HepG2 (cell line): ENCODE measurements at places on chromosomes 3 and 15. TPM values are rescaled to one million over a fixed set of nuclear protein-coding genes. Genes with fewer than 3 reads are reported as not detected.

DNA sequence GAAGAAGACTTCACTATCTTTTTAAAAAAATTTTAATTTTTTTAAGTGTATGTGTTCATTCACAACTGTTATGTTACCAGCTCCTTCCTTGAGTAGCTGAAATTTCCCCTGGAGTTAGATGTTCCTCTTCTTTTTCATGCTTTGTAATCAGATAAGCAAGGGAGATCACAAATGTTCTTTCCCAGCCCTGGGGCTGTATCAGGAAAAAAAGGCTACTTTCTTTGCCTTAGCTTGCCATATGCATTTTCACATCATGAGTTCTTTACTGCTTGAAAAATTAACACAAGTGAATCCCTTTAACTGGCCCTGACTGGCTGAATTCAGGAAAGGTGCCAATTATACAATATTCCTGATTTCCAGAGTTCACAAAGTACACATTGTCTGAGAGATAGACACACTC, 353.2 kb upstream of the ATP11B start:
- H3K27me3 ChIP-seq, result no peaks in the 10 kb centered on the region
- no peaks in the 10 kb centered on the region for H3K36me3 ChIP-seq
- no peaks in the 10 kb centered on the region for H3K4me1 ChIP-seq
- H3K27ac ChIP-seq, result no peak overlapping the region
- DNase-seq, result no peak

GRCh38 chr3:54146506-54147239, 24.3 kb downstream of the CACNA2D3 start:
- no peak overlapping the region for H3K27ac ChIP-seq
- H3K4me3 ChIP-seq, result no peak overlapping the region
- no peaks in the 10 kb centered on the region for H3K4me1 ChIP-seq
- no peaks in the 10 kb centered on the region for H3K36me3 ChIP-seq

GRCh38 chr3:186760141-186760833, 23.1 kb upstream of the EIF4A2 start:
- no peaks in the 10 kb centered on the region for H3K27me3 ChIP-seq
- peaks cover 13% of the 10 kb centered on the region; the same call in 1 of the 2 replicates for H3K4me1 ChIP-seq
- no peaks in the 10 kb centered on the region for H3K36me3 ChIP-seq
- H3K27ac ChIP-seq, result no peak overlapping the region
- no peak overlapping the region for H3K4me3 ChIP-seq

GRCh38 chr3:197720694-197721093, 16.0 kb downstream of the RUBCN start:
- H3K4me3 ChIP-seq, result no peak overlapping the region
- H3K36me3 ChIP-seq, result no peaks in the 10 kb centered on the region
- H3K4me1 ChIP-seq, result peaks cover 16% of the 10 kb centered on the region; the same call in 1 of the 2 replicates

- H3K27me3 ChIP-seq, result no peaks in the 10 kb centered on the region
- no peak overlapping the region for H3K27ac ChIP-seq
- DNase-seq, result no peak
- no peak overlapping the region for H3K4me3 ChIP-seq
- no peaks in the 10 kb centered on the region for H3K4me1 ChIP-seq
- no peaks in the 10 kb centered on the region for H3K36me3 ChIP-seq
Measured at GRCh38 chr15:96670389-96670788, 339.9 kb downstream of the NR2F2 start.

DNA sequence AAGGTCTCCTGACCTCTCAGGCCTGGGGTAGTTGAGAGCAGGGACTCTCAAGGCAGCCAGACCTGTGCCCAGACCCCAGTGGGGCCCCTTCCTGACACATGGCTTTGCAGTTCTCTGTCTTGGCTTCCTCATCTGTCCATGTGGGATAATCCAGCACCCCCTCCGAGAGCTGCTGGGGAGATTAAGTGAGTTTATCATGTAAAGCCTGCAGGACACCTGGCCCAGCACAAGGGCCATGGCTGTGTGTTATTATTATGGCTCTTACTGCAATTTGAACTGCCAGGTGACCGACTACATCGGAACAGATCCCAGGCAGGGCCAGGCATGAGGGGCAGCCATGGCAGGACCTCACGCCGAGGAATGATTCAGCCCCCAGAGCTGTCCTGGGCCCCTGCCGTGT, 12.6 kb downstream of the DUSP7 start:
- peaks cover 61% of the 10 kb centered on the region for H3K4me1 ChIP-seq
- H3K27me3 ChIP-seq, result no peaks in the 10 kb centered on the region; the same call in 2 of the 3 replicates
- no peak overlapping the region for H3K27ac ChIP-seq
- H3K4me3 ChIP-seq, result no peak overlapping the region

DNA sequence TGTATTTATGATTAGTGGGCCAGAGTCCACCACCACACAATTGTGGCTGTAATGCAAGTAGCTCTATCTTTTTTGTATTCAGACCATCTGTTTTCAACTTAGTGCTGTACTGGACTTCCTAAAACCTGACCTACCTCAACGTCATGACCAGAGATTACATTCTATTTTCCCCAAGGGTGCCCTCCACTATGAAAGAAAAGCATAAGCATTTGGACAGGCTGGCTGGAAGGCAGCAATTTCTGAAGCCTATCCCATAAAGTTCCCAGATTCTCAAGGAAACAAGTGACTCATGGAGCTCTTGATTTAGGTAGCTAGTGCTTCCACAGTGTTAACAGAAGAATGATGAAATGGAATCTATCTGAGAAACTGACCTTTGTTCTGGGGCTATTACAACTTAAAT, 75.8 kb downstream of the COL8A1 start:
- DNase-seq, result no peak
- H3K27ac ChIP-seq, result no peak overlapping the region
- H3K4me3 ChIP-seq, result no peak overlapping the region
- H3K4me1 ChIP-seq, result no peaks in the 10 kb centered on the region
- no peaks in the 10 kb centered on the region for H3K27me3 ChIP-seq

GRCh38 chr3:48464713-48465221, 18.2 kb downstream of the ATRIP start:
- H3K4me1 ChIP-seq, result peaks cover 41% of the 10 kb centered on the region
- no peaks in the 10 kb centered on the region for H3K27me3 ChIP-seq
- no peak overlapping the region for H3K4me3 ChIP-seq
- peak overlapping the region; percentile 85 for H3K27ac ChIP-seq
- peaks cover 26% of the 10 kb centered on the region for H3K36me3 ChIP-seq

DNA sequence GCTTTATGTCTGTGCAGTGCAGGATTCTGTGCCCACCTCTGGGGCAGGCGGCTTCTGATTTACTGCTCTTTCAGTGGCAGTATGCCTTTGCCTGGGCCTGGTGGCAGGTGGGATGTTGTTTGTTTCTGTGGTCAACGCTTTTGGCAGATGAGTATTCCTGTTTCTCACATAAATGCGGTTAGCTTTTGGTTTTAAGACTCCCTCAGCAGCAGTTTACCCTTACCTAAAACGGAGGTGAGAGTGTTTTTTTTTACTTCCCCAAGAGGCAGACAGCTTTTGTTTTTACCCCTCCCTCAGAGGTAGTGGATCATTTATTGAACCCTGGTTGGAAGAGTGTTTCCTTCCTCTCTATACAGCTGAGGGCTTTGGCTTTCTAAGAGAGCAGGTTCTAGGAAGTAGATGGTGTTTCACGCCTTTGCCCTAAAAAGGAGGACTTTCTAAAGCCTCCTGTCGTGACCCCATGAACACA, 134.1 kb upstream of the PLSCR5 start:
- no peak for DNase-seq
- no peaks in the 10 kb centered on the region for H3K27me3 ChIP-seq
- H3K36me3 ChIP-seq, result no peaks in the 10 kb centered on the region
- no peak overlapping the region for H3K4me3 ChIP-seq
- H3K4me1 ChIP-seq, result no peaks in the 10 kb centered on the region
- H3K27ac ChIP-seq, result no peak overlapping the region

DNA sequence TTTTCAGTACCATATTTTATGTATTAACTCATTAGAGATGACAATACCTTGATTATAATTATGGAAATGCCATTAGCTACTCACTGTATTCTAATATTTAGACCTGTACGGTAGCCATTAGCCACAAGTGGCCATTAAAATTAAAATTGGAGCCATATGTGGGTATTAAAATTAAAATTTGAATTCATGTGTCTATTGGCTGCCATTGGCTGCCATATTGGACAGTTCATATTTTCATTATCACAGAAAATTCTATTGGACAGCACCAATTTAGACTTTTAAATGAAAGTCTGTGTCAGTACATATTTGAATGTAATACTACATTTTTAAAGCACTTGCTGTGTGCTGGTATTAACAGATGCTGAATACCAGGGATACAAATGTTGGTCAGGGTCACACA, 3.0 kb downstream of the ATP11B start:
- no peaks in the 10 kb centered on the region for H3K27me3 ChIP-seq
- no peaks in the 10 kb centered on the region for H3K36me3 ChIP-seq
- DNase-seq, result no peak
- H3K4me3 ChIP-seq, result no peak overlapping the region
- peaks cover 19% of the 10 kb centered on the region for H3K4me1 ChIP-seq

GRCh38 chr3:65019443-65020055, 331.7 kb upstream of the ADAMTS9 start:
- H3K36me3 ChIP-seq, result no peaks in the 10 kb centered on the region
- H3K4me1 ChIP-seq, result peaks cover 14% of the 10 kb centered on the region; the same call in 1 of the 2 replicates
- no peak for DNase-seq
- H3K27me3 ChIP-seq, result no peaks in the 10 kb centered on the region
- no peak overlapping the region for H3K4me3 ChIP-seq
- H3K27ac ChIP-seq, result no peak overlapping the region

DNA sequence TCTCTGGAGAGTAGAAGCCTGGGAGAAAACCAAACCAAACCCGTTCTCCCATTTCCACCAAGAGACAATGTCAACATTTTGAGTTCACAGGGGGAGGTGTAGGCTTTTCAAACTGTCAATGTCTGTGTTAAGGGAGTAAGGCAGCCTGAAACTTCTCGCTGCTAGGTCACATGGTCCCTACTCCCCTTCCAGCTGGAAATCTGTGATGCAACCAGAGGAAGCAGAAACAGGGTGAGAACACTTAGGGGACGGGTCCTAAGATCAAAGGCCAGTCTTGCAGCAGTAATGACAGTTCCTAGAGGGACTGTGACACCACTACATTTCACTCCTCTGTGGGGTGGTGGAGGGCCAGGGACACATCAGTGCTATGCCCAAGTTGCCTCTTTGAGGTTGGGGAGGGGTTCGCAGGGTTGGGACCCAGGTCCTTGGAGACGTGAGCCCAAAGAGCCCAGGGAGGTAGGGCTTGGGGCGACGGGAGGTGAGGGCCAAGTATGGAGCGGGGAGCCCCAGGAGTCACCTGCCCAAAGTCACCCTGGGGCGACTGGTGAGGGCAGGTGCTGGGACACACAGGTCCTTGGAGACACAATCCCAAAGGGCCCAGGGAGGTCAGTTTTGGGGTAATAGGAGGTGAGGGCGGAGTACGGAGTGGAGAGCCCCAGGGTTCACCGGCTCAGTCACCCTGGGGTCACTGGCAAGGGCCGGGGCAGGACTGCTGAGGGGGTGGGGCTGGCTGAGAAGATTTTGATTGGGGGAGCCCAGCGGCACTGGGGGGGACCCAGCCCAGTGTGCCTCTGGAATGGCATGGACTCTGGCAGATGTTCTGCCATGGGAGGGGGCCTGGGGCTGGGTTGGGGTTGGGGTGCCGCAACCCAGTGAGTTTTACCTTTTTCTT, 582 bp downstream of the GOLGA6L2 start:
- H3K27ac ChIP-seq, result no peak overlapping the region
- H3K4me3 ChIP-seq, result no peak overlapping the region
- H3K27me3 ChIP-seq, result no peaks in the 10 kb centered on the region
- no peaks in the 10 kb centered on the region for H3K36me3 ChIP-seq
- peak; percentile 55 for DNase-seq

- peaks cover 36% of the 10 kb centered on the region for H3K4me1 ChIP-seq
- no peaks in the 10 kb centered on the region for H3K36me3 ChIP-seq
- no peaks in the 10 kb centered on the region for H3K27me3 ChIP-seq
- peak within 1 kb of the TSS; percentile 89 for H3K27ac ChIP-seq
Measured at GRCh38 chr3:130893376-130894129, at the start of gene ATP2C1. Gene ATP2C1, plus strand, starts transcription at chr3:130894084. Its CDS starts 686 bp downstream, at chr3:130894770.

DNA sequence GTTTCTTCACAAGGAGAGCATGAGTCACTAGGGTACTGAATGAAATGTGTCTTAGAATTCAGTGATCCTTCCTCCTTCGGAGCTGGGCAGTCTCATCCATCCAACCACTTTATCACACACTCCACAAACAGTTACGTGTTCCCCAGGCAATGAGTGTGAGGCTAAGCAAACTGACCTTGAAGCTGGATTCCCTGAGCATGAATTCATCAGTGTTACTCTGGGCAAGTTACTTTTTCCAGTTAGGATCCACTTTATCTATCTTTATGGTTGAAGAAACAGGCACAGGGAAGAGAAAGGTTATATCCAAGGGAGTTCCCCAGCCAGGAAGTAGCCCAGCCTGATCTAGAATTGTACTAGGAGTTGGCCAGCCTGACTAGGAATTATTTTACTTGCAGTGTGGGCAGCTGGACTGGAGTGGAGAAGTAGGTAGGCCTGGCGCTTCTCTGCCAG, 17.1 kb upstream of the GCNT3 start:
- H3K4me1 ChIP-seq, result peaks cover 39% of the 10 kb centered on the region
- no peak overlapping the region for H3K4me3 ChIP-seq
- DNase-seq, result peak; percentile 84
- H3K36me3 ChIP-seq, result no peaks in the 10 kb centered on the region
- no peaks in the 10 kb centered on the region for H3K27me3 ChIP-seq
- peak overlapping the region; percentile 56 for H3K27ac ChIP-seq

DNA sequence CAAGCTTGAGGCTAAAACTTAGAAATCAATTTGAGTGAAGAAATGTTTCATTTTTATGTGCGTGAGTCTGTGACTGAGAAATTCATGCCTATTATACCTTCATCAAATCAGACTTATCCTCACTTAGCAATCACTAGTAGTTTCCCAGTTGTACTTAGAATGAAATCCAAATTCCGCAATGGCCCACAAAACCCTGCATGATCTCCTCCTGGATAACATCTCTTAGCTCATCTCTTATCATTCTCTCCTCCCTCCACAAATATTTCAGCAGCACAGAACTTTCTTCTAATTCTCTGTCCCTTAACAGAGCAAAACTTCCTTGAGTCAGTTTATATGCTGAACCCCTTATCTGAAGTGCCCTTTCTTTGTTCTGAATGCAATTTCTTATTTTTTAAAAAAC, 198.8 kb upstream of the TGFBR2 start:
- no peaks in the 10 kb centered on the region for H3K36me3 ChIP-seq
- H3K4me1 ChIP-seq, result peaks cover 7% of the 10 kb centered on the region; the same call in 1 of the 2 replicates
- H3K27ac ChIP-seq, result no peak overlapping the region
- no peak for DNase-seq
- no peak overlapping the region for H3K4me3 ChIP-seq
- no peaks in the 10 kb centered on the region; the same call in 1 of the 2 replicates for H3K27me3 ChIP-seq

- H3K4me1 ChIP-seq, result no peaks in the 10 kb centered on the region
- no peak overlapping the region for H3K4me3 ChIP-seq
- peaks cover 70% of the 10 kb centered on the region for H3K36me3 ChIP-seq
- no peak for DNase-seq
- no peaks in the 10 kb centered on the region for H3K27me3 ChIP-seq
Measured at GRCh38 chr3:183734750-183735494, 37.3 kb downstream of the YEATS2 start.

DNA sequence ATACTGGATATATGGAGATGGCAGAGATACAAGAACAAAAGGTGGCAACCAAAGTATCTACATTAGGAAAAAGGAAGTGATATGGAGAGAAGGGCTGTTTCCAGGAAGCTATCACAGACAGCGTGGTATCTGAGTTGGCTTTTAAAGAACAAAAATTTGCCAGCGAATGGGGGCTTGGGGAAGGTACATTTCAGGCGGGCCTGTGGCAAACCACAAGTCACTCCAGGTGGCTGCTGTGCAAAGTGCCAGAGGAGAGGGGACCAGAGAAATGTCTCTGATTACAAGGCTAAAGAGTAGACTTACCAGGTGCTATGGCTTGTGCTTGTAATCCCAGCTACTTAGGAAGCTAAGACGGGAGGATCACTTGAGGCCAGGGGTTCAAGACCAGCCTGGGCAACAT, 91.1 kb downstream of the MSL2 start:
- no peaks in the 10 kb centered on the region for H3K36me3 ChIP-seq
- no peak overlapping the region for H3K4me3 ChIP-seq
- H3K27me3 ChIP-seq, result no peaks in the 10 kb centered on the region
- DNase-seq, result no peak
- no peaks in the 10 kb centered on the region for H3K4me1 ChIP-seq

SLCO2A1 gene
- polyA plus RNA-seq, result 0.04 and 0.14 TPM in 2 replicates

AADAC gene
- 0.71 and 0.87 TPM in 2 replicates for polyA plus RNA-seq

CLDN1 gene
- polyA plus RNA-seq, result 39.2 and 51.6 TPM in 2 replicates

GPR62 gene
- not detected in 2 replicates for polyA plus RNA-seq

PPP1R14D gene
- 0.47 and 0.55 TPM in 2 replicates for polyA plus RNA-seq

TRH gene
- polyA plus RNA-seq, result not detected in 2 replicates

PLCD1 gene
- 12.4 and 12.8 TPM in 2 replicates for polyA plus RNA-seq
